Globus pallidus (tissue), 1 donor: ENCODE measurements at places on chromosomes 11 and 22.
A peak's percentile ranks its signal among the peaks of the same experiment; 100 is the strongest.

DNA sequence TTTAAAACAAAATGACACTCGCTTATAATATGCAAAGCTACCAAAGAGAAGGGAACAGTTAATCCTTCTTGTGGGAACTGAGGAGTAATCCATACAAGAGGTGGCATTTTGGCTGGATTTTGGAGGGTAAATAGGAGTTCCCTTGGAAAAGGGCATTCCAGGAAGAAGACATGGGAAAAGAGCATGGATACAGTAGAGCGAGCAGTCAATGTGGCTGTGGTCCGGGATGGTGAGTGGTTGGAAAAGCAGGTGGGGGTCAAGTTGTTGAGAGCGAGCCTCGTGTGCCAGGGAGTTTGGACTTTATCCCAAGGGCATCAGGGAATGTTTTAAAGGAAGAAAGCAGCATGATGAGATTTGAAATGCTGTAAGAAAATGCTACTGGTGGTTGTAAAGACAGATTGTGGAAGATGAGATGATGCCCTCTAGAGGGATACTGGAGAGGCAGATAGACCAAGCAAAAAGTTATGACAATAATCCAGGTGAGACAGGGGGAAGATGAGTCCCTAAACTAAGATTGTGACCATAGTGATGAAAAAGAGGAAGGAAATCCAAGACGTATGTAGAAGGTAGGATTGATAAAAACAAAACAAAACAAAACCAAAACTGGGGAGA lies 3.8 kb upstream of the MMP7 start:
- DNase-seq: no peak

- no peak for DNase-seq
Observed at GRCh38 chr22:36564422-36565158, 35.6 kb upstream of the EIF3D start.

DNA sequence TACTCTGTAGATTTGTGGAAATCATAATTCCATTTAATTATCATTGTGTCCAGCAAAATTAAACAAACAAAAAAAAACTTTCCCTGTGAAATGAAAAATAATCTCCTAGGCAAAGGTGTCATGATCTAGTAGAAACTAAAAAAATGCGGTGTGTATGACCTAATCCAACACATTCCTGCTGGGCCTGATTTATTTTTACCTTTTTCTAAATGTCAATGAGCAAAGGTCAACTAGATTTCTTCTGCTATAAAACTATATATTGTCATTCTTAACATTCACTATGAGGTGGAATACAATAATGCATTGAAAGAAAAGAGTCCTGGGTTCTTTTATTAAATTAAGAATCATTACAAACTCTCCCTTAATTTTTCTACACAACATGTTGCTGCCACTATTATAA lies 57.1 kb upstream of the MN1 start:
- no peak for DNase-seq

- DNase-seq: no peak
Observed at GRCh38 chr11:104573441-104573990, 324.7 kb downstream of the CASP12 start.

GRCh38 chr11:115912484-115912945 lies 408.3 kb upstream of the CADM1 start:
- DNase-seq: peak; percentile 61

DNA sequence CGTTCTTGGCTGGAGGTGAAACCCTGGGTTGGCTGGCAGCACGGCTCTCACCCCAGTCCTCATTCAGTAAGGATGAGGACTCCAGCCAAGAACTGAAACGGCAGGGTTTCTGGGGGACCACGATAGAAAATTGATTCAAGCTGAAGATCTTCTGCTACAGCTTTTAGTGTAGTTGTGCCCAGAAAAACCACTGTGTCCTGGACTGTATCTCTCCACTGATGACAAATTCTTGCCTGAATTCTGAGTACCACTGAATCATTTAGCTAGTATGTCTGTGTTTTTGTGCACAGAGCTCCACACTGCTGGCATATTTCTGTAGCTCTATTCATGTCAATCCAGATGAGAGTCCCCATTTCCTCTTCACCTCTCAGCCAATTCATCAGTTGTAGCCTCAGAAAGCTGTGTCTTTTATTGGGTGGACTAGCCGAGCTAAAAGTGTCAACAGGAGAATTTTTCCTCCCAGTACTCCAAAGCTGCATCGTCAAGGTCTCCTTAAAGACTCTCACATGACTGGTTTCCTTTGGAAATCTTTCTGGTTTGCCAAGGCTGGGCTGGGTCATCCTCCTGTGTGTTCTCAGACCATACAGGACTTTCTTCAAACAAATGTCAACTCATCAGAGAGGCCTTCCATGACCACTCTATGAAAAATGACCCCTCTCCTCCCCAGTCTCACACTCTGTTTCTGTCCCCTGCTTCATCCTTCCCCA lies 144.6 kb downstream of the LDLRAD3 start:
- DNase-seq: peak; percentile 37

DNA sequence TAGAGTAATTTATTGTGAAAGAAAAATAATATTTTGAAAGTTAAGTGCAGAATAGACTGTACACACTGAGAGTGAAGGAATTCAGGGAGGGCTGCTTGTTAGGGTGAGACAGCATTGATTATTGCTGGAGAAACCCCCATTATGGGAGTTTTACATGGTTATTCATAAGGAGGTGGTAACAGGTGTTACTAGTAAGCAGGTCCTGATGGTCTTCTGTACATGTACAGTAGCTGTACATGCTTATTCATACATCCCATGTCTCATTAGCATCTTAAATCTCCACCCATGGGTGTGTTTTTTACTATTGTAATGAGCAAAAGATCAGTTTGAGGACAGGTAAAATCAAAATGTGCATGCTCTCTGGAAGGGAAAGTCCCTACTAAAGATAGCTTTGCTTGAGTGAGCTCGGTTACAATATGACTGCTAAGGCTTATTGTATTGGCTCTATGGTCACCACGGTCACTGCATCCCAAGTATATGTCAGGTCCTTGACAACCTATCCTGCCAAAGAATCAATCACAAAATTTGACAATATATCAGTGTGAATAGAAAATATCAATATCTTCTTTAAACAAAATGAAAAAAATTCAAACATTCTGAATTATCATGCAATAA lies 6.2 kb downstream of the KDM4F start:
- no peak for DNase-seq

GRCh38 chr11:43852057-43852636 lies 28.5 kb upstream of the ALKBH3 start:
- DNase-seq: peak; percentile 47

GRCh38 chr11:10164621-10165020 lies 129.4 kb downstream of the SBF2 start:
- no peak for DNase-seq

GRCh38 chr11:37141707-37142106 lies 543.7 kb upstream of the RAG2 start:
- DNase-seq: no peak

GRCh38 chr22:32236970-32237369 lies 18.2 kb downstream of the SLC5A4 start:
- no peak for DNase-seq

- no peak for DNase-seq
Observed at GRCh38 chr11:1486054-1486825, at the start of gene MOB2. MOB2 (minus strand) TSS chr11:1486779; CDS start chr11:1486556, 223 bp downstream.

GRCh38 chr11:80031014-80031600 lies 590.3 kb upstream of the TENM4 start:
- no peak for DNase-seq

DNA sequence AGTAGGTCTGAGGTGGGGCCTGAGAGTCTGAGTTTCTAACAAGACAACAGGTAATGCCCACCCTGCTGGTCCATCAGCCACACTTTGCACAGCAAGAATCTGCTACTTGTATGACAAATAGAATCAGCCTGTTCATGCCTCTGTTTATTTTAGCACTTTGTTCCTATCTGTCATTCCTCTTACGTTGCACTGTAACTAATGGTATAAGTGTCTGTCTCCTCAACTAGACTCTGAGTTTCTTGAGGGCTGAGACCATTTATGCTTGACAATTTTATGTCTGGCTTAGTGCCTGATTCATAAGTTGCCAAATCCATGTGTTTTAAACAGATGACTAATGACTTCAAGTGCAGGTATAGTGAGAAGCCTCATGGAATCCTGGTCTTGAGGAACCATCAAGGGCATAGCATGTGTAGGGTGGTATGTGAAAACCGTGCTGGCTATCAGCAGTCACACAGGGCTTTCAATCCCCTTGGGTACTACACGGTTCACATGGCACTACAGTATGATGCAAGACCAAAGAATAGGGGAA lies 209.7 kb downstream of the C11orf91 start:
- no peak for DNase-seq

DNA sequence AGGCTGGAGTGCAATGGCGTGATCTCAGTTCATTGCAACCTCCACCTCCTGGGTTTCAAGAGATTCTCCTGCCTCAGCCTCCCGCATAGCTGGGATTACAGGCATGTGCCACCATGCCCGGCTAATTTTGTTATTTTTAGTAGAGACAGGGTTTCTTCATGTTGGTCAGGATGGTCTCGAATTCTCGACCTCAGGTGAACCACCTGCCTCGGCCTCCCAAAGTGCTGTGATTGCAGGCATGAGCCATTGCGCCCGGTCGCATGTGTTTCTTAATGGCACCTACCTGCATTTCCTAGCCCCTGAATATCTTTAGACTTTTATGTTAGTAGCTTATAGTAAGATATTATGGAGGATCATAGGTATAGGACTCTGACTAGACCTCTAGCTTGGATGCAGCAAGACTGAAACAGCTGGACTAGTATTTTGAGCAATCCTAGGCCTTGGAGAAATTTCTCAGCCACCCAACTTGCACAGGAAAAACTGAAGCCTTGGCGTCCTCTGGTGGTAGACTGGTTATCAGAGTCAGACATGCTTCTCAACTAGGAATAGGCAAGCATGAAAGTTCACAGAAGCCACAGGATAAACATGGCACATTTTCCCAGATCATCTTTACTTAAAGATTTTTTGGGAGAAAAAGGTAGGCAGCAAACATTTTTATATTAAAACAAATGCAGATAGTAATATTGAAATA lies 22.7 kb upstream of the C1QTNF4 start:
- peak; percentile 54 for DNase-seq

- DNase-seq: no peak
Observed at GRCh38 chr11:110022548-110022947, 70.6 kb upstream of the ZC3H12C start.

GRCh38 chr22:19146215-19146968 lies 1.9 kb upstream of the ESS2 start:
- no peak for DNase-seq

- no peak for DNase-seq
Observed at GRCh38 chr11:95360377-95361075, 129.5 kb upstream of the SESN3 start.

GRCh38 chr11:65651339-65651588 lies 11.5 kb downstream of the RELA start:
- DNase-seq: no peak

GRCh38 chr11:87425391-87425790 lies 387.7 kb downstream of the TMEM135 start:
- no peak for DNase-seq

- no peak for DNase-seq
Observed at GRCh38 chr11:113992459-113993110, 17.7 kb downstream of the HTR3A start.

DNA sequence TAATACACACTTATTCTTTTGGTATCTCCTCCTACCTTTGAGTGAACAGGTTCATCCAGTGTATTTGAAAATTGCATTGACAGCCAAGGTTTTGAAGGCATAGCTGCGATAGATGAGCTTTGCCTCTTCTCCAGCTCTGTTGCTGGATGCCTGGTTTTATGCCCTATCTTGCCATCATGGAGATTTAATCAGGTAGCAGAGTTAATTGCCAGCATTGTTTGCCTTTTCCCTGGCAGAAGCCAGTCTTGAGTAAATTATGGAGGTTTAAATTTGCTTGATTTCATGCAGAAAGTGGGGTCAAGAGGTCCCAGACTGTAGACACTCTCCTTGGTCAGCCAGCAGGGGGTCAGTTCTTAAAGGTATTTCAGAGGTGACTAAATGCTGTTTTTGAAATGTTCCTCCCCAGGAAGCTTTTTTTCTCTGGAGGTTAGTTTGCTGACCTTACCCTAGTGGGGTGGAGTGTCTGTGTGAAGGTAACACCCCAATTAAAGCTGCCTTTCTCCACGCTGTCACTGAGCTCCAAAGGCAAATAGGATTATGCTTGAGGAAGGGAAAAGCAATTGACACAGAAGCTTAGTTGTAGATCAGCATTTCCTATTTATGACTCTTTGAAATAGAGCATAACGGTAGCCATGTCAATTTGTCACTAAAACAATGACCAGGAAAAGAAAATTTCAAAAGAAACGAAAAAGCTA lies 96.0 kb downstream of the EXT2 start:
- no peak for DNase-seq

DNA sequence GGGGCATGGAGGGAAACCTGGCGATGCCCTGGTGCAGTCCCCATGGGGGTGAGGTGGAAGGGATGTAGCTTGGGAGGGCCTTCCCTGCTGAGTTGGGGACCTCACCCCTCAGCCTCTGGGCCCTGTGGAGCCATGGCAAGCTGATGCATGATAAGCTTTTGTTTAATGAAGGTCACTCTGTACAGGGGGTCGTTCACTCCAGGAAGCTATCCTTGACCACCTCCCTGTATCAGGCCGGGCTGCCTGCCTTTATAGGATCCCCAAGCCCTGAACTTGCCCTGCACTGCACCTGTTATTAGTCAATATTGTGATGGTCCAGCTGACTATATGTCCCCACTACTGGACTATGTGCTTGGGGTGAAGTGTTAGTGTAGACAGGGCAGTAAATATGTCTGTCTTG lies 49.7 kb upstream of the MYEOV start:
- DNase-seq: no peak

- no peak for DNase-seq
Observed at GRCh38 chr11:70207531-70208131, 4.5 kb downstream of the FADD start.

DNA sequence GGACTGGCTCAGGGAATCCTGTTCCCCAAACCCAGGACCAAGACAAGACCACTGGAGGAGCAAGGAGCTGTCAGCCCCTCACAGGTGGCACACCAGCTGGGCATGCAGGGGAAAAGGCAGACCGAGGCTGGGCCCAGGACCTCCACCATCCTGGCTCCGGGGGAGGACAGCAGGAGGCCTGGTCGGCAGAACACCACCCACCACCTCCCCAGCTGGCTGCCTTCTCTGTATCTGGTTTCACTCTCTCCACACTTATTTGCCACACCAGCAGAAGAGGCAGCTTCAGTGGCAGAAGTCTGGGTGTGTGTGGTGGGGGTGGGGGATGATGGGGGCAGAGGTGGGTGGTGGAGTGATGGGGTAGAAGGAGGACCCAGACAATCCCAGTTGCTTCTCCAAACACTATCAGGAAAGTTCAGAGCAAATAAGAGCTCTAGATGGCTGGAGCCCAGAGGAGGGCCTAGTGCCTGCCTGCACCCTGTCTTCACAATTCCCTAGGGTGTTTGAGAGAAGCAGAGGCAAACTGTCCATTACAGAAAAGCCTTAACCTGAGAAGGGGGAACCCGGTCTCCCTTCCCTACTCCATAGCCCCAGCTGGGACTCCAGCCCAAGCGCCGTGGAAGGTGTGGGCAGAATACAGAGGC lies 51.9 kb upstream of the CDON start:
- DNase-seq: no peak

DNA sequence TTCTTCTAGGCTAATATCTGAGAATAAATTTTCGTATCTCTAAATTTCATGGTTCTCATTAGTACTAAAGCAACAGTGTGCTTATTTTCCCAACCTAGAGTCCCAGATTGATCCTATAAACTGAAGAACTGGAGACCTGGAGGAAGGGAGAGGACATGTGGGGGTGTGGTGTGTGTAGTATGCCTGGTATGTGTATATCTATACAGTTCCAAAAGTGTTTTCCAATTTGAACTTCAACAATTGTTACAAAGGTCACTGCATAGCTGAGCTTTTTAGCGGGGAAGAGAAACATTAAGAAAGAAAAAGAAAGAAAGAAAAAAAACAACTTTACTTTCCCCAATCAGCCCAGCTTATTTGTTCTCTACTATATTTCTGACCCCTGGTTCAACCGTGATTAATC lies 152.1 kb downstream of the SOX6 start:
- no peak for DNase-seq

- no peak for DNase-seq
Observed at GRCh38 chr11:78652843-78653239, 78.2 kb upstream of the NARS2 start.
